ENCODE measurements at places on chromosomes 12 and 14. TPM values are rescaled to one million over a fixed set of nuclear protein-coding genes. Genes with fewer than 3 reads are reported as not detected.

DNA sequence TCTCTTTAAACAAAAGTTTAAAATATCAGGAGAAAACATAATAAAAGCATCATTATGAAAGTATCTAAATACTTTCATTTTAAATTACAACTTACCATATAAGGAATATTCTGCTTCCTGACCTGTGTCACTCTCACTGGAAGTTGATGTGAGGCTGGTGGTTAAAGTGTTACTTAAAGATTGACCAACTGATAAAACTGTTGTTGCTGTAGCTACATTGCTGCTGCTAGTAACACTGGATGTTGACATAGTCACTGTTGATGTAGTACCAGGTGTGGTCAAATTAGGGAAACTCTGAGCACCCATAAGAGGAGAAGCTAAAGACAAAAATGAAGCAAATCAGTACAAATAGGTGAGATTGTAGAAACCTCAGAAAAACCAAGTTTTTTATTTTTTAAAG lies 79.9 kb downstream of the HECTD1 start:
- DNase-seq, result no peak

DNA sequence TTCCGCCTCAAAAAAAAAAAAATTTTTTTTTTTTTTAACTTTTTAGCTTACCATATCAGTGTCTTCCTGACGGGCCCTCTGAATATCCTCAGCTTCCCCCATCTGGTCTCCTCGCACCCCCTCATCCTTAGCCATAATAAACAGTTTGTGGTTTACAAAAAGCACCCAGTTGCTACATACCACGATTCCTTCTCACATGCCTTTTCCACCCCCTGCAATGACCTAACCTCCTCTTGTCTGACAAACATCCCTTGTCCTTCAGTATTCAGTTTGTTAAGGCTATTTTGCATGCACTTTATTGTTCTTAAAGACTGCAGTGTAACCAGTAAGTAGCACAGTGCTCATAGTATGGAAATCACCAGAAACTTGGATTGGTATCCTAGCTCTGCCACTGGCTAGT lies 88.5 kb downstream of the PPM1H start:
- DNase-seq, result no peak

DNA sequence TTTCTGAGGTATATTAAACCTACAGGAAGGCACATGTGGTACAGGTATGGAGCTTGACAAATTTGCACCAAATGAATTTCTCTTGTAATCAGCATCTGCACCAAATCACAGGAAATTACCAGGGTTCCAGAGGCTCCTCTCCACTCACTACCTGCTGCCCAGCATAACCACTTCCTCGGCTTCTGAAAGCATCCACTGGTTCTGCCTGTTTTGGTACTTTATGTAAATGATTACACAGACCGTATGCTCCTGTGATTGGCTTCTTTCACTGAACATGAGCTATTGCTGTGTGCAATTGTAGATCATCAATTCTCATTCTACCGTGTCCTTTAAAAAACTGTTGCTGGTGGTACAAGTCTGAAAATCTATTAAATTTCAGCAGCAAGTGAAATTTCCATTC lies 522.1 kb downstream of the TMEM132D start:
- no peak for DNase-seq

The BIN2 gene
- total RNA-seq, result 1.5 TPM

The KRT6C gene
- total RNA-seq, result not detected

The PTPRO gene
- total RNA-seq, result 0.91 TPM

The NTN4 gene
- total RNA-seq, result 81.5 TPM

Measured in Right ventricle myocardium superior (tissue), 1 donor.